ENCODE measurements at places on chromosomes 7 and 10.
A peak's percentile ranks its signal among the peaks of the same experiment; 100 is the strongest.

- DNase-seq, result no peak
These were observed 2.0 kb downstream of the IFRD1 start for GRCh38 chr7:112452102-112452888.

DNA sequence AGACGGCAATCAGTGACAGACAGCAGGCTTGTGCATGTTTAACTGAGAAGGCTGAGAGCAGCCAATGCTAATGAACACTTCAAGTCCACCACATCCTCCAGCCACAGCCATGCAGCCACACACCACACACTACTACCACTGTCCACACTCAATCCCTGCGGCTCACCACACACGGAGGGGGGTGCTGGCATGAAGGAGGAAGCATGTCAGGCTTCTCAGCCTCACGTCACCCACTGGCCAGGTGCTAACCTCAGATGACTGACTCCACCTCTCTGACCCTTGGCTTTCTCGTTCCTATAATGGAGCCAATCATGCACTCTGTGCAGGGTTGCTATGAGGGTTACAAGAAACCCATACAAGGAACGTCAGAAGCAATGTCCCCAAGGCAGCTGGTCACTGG lies 165.4 kb upstream of the RNF32 start:
- no peak for DNase-seq

GRCh38 chr7:2165610-2166594 lies 66.8 kb downstream of the MAD1L1 start:
- DNase-seq, result no peak

- no peak for DNase-seq
These were observed 1001.7 kb upstream of the KCND2 start for GRCh38 chr7:119271147-119271779.

DNA sequence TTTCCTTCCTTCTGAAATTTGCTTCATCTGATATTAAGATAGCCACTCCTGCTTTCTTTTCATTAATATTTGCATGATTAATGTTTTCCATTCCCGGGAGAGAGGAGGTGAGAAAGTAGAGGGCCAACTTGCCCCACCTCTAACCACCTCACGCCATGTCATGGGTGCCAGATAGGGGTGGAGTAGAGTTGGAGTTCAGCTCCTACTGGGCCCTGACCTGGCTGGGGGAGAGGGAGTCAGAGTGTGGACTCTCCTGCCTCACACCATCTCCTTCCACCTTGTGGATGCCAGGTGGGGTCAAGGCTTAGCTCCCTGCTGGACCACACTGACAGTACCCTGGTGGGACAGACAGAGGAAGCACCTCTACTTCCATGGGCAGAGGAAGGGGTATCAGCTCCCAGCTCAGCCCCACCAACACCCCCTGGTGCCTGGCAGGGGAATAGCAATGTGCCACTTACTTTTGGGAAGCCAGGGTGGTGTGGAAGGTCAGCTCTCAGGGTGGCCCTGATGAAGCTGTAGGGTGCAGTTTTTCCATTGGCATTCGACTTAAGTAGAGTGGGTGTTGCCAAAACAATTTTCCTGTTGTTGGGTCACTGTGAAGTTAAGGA lies 28.0 kb downstream of the CHST12 start:
- peak; percentile 37 for DNase-seq

DNA sequence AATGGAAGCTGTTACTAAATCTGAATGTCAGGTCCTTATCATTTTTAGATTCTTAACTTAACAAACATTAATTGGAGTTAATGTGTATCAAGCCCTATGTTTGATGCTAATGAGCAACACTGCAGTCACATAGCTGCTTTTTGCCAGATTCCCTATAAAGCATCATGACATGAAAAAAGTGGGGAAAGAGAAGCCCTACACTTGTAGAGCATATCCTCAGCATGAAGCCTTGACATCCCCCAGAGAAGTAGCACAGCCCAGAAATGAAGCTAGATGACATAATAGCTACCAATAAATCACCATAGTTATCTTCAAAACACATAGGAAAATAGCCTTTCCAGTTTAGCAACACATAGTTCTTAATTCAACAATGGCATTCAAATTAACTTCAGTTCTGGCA lies 49.2 kb upstream of the CDK1 start:
- no peak for DNase-seq

- DNase-seq, result no peak
These were observed 35.3 kb downstream of the FOXL3 start for GRCh38 chr7:325051-325798.

Data from activated CD4-positive, alpha-beta T cell treated with anti-CD3 and anti-CD28 coated beads, Interleukin-2, Interleukin-4, amounts not matched to agents 100 ng/mL and 50 ng/mL, durations not matched to agents 16 hours and 8 hours (primary cell).